ENCODE measurements at places on chromosomes 7 and 10.

- no peak for DNase-seq
Observed at GRCh38 chr7:4198301-4198700, 483.8 kb upstream of the FOXK1 start.

GRCh38 chr10:129941199-129942018 is 22.7 kb downstream of the EBF3 start:
- DNase-seq, result no peak

DNA sequence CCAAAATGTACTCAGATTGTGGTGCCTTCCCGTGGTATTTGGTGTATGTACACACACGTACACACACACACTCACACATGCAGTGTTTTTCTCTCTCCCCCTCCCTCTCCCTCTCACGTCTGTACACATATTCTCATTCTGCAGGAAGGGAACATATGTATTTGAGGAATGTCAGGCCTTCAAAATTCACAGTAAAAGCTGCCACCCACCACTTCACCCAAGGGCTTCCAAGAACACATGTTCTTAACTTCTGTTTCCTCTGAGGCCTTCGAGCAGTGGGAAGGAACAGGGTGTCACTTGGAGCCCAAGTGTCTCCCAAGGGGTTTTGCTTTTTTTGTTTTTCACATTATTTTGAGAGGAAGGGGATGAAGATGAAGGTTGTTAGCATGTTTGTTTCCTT is 198.9 kb downstream of the TCF7L2 start:
- no peak for DNase-seq

DNA sequence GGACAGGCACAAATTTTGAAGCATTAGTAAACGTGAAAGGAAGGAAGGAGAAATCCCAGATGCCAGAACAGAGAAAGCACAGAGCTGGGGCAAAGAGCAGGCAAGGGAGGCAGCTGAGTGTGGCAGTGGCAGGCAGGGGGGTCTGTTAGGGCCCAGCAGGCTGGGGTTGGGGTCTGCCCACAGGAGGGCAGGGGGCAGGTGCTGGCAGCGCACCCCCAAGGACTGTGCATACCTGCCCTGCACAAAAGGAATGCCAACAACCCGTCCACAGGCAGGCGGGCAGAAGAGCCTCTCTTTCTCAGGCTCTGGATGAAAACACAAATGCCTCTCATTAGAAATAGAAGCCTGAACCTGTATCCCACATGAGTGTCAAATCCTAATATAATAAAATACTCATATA is 552.3 kb downstream of the PTPRN2 start:
- no peak for DNase-seq

DNA sequence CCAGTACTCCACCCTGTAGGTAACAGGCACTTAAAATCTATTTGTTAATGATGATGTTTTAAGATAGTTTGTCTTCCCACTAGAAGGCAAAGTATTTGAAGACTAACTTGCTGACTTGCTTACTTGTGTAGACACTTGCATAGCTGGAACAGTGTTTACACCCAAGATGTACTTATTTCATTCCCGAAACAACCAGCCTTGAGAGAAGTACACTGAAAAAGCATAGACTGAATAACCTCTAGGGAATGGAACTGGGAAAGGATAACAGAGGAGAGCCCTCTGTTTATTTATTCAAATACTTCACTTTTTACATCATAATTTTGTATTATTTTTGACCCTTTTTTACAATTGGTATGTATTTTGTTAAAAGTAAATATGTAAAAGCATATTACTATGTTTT is 33.1 kb upstream of the TMEM26 start:
- DNase-seq, result no peak

DNA sequence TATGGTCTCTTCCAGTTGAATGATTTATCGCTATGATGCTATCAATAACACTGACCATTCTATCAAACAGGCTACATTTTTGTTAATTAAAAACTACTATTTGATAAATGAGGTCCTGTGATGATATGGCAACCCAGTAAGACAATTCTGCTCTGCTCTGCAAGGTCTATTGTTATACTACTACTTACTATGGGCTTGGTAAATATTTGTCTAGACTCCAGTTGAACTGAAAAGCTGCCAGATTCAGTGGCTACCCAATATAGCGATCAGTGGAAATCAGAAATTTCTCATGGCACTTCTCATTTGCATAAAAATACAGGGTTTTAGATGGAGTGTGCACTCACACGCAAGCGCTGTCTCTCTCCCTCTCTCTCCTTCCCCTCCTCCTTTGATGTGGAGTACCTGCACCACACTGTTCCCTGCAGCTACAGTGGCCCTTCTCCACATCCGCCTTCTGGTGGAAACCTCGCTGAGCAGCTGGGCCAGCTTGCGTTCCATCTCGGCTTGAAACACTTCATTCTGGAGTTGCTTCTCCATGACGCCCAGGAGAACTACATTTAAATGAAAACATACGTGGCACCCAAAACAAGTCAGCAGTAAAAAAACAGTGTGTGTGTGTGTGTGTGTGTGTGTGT is 77.9 kb downstream of the KIAA1549 start:
- no peak for DNase-seq

GRCh38 chr10:70820976-70821750 is 5.4 kb downstream of the SGPL1 start:
- no peak for DNase-seq

GRCh38 chr10:127892743-127893142 is at the start of gene CLRN3:
CLRN3 (minus strand) TSS chr10:127892941; CDS start chr10:127892784, 157 bp downstream.
- DNase-seq, result no peak

- DNase-seq, result no peak
Observed at GRCh38 chr7:135770139-135770710, 21.6 kb upstream of the FAM180A start.

- DNase-seq, result no peak
Observed at GRCh38 chr10:65818990-65819389, 1106.8 kb upstream of the LRRTM3 start.

DNA sequence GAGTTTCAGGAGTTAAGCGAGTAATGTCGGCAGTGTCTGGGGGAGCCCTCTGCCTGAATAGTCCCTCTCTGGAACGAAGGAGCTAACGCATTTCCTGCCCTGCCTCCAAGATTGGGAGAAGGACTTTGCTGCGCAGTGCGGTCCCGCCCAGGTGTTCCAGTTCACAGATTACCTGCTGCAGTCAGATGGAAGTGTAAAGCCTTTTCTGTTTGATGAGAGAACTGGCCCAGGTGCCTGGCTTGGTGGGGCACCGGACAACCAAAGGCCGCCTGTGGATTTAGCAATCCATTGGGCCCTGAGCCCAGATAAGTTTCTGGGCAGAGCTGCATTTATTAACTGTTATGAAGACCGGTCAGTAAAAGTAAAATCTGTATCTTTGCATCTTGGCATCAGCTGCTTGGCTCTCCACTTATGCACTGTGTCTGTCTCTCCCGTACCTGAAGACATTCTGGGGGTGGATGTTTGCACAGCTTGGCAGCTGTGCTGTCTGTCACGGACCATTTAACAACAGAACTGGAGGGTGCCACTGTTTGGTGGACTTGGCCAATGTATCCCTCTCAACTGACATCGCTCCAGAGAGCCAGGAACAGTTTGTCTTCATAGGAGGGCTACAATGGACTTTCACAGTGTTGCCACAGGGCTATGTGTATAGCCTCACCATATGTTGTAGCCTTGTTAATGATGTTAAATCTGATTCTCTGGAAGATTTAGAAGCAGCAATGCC is 654.7 kb upstream of the ZWINT start:
- DNase-seq, result no peak

DNA sequence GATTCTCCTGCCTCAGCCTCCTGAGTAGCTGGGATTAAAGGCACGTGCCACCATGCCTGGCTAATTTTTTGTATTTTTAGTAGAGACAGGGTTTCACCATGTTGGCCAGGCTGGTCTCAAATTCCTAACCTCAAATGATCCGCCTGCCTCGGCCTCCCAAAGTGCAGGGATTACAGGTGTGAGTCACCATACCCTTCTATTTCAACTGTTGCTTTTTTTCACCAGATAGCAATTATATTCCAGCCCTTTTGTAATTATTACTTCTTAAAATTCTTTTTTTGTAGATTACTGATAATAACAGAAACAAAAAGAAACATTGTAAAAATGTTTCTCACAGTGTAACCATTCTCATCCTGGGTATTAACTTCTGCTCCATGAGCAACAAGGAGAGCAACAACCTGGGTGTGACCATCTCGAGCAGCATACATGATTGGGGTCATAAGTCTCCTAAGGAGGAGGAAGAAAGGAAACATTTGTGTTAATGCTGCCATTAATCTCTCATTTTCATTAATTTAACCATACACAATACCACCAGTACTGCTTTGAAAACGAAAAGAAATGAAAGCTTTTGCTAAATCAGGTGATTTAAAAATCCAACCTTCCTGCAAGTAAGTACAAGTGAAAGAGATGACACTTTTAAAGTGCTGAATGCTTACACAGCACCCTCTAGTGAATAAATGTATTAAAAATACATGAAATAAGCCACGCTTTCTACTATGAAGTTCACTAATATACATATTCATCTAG is 41.8 kb downstream of the ASZ1 start:
- peak; percentile 68 for DNase-seq

- DNase-seq, result peak; percentile 65
Observed at GRCh38 chr10:104255311-104255981, 754 bp downstream of the GSTO1 start.

DNA sequence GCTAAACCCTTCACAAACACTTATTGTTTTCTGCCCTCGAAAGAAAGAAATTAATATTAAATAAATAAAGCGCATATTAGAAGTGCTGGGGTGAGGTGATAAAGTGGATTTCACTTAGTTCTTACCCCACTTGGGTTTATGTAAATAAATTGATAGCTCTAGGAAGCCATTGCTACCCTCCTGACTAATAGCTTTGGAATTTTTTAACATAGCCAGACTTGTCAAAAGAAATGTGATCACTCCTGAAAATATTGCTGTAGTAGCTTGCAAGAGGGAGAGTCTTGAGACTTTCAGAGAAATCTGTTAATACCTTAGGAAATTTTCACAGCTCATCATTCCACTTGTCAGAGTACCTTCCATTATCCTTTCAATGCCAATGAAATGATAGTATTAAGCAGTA is 7.6 kb downstream of the ARL5B start:
- DNase-seq, result peak; percentile 57

DNA sequence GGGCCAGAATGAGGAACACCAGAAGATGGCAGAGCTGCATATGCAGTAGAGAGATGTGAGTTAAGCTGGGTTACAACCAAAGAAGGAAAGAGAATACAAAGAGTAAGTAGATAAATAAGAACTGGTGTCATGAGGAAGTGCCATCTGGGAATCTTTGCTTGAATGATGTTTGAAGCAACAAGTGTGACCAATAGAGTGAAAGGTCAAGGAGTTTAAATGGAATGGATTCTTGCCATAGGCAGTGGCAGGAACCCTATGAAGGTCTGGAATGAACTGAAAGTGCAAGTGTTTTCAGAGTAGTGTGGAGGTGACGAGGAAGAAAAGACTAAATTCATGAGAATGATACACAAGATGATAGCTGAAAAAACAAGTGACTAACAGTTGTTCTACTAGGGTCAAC is 21.6 kb downstream of the MEST start:
- DNase-seq, result peak; percentile 22

- no peak for DNase-seq
Observed at GRCh38 chr7:100215895-100216294, 3.9 kb upstream of the PVRIG start.

DNA sequence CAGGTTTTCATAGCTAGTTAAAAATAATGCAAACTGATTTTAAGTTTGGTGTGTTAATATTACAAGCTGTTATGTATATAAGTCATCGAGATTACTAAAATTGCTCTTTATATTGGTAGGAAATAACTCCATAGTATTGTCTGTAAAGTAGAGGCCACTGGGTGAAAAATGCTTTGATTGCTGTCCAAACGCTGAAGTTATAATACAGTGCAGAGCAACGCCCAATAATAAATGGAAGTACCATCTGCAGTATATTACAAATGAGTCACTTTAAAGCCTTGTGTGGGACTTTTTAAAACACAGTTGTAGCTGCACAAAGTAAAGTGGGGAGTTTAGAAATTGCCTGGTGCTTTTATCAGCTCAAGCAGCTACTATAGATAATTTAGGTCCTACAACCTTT is 196.1 kb downstream of the NXPH1 start:
- DNase-seq, result no peak

- DNase-seq, result no peak
Observed at GRCh38 chr7:38955892-38956291, 21.8 kb upstream of the POU6F2 start.

- no peak for DNase-seq
Observed at GRCh38 chr10:72601144-72601543, 24.7 kb downstream of the MICU1 start.

DNA sequence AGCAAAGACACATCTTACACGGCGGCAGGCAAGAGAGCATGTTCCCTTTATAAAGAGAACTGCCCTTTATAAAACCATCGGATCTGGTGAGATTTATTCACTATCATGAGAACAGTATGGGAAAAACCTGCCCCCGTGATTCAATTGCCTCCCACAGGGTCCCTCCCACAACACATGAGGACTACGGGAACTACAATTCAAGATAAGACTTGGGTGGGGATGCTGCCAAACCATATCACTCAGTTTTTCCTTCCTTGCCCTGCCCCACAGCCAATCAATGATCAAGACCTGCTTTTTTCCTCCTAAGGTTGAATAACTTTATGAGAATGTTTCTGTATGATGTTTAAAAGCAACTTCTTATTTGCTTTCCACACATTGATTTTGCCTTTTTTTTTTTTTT is 3.1 kb upstream of the PTPRE start:
- no peak for DNase-seq

Measured in ACHN (cell line).